Activated T-cell treated with anti-CD3 and anti-CD28 coated beads, Interleukin-2, amount 50 U/mL, for 48 hours (primary cell): ENCODE measurements at places on chromosomes 5 and 9.
A peak's percentile ranks its signal among the peaks of the same experiment; 100 is the strongest.

DNA sequence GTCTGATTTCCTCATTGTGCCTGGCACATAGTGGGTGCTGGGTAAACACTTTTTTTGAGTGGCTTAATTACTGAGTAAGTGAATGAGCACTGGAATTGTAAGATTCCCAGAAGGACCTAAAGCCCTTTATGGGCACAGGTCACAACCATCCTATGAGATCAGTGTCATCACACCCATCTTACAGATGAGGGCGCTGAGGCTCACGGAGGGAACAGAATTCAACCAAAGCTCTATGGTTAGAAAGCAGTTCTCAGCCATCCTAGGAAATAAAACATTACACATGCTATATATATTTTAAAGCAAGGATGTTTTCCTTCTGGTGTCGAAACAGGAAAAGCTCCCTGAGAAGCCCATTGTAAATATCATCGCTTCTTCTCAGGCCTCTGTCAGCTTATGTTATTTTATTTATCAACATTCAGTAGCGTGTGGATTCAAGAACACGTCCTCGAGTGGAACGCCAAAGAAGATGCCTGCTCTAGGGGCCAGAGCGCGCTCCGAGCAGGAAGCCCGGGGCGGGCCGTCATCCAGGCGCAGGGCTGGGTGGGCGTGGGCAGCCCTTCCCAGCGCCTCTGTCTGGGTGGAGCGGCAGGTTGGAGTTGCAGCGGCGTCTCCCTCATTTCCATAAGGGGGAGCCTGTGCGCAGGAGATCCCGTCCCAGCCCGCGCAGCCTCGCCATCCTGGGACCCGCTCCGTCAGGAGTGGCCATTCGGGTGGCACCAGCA lies 155.8 kb upstream of the SMIM23 start:
- DNase-seq, result peak; percentile 35

DNA sequence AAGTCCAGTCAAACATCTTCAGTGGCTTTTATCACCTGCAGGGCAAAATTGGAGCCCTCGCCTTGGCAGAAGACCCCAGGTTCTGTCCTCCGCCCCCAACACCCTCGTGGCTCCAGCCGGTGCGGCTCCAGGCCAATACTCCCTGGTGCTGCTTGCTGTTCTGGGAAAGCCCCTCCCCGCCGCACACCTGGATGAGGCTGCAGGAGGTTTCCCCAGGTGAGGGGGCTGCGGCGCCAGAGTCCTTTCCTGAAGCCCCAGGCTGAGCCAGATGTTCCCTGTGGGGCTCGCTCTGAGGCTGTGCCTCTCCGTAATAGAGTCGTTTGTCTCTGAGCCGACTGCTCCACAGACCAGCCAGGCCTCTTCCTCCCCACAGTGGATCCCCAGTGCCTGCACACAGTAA lies 375.4 kb upstream of the IRX1 start:
- no peak for DNase-seq

DNA sequence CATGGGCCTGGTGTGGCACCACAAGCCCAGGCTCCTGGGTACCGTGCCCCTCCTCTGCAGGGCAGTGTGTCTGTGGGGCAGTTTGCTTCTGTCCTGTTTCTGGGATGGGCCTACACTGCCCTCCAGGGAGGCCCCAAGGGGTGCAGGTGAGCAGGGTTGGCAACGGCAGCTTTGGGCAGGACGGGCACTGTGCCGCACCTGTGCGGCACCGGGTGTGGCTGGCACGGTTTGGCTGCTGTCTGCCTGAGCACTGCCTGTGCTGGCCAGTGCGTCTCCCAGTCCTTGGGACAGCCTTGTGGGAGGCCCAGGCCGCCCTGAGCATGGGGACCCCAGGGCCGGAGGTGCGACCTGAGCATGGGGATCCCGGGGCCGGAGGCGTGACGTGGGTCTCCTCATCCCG lies 37.2 kb downstream of the RXRA start:
- no peak for DNase-seq

GRCh38 chr9:94950579-94951323 lies 224.3 kb downstream of the AOPEP start:
- DNase-seq, result no peak

GRCh38 chr5:142722896-142723295 lies 37.0 kb upstream of the FGF1 start:
- DNase-seq, result no peak
